Suprapubic skin (tissue), 4 donors: ENCODE measurements at places on chromosomes 1 and 21. TPM values are rescaled to one million over a fixed set of nuclear protein-coding genes. Genes with fewer than 3 reads are reported as not detected.

TMEM200B gene
- total RNA-seq: 2.5 TPM

OPRD1 gene
- not detected for total RNA-seq

LYPD8 gene
- total RNA-seq: not detected

GBP5 gene
- total RNA-seq: 0.38 TPM

VSIG8 gene
- total RNA-seq: 28.8 TPM

ACBD3 gene
- total RNA-seq: 42.1 TPM

SPRR2E gene
- total RNA-seq: 55.0 TPM

NBPF14 gene
- 28.8 TPM for total RNA-seq

C1orf94 gene
- not detected for total RNA-seq

TAS1R1 gene
- 0.40 TPM for total RNA-seq

OR2M3 gene
- not detected for total RNA-seq

PSRC1 gene
- total RNA-seq: 6.8 TPM

LCE7A gene
- not detected for total RNA-seq
